Activated CD4-positive, CD25-positive, alpha-beta regulatory T cell treated with anti-CD3 and anti-CD28 coated beads, Interleukin-2, amount 50 U/mL, for 72 hours (primary cell): ENCODE measurements at places on chromosomes 5 and 9.

DNA sequence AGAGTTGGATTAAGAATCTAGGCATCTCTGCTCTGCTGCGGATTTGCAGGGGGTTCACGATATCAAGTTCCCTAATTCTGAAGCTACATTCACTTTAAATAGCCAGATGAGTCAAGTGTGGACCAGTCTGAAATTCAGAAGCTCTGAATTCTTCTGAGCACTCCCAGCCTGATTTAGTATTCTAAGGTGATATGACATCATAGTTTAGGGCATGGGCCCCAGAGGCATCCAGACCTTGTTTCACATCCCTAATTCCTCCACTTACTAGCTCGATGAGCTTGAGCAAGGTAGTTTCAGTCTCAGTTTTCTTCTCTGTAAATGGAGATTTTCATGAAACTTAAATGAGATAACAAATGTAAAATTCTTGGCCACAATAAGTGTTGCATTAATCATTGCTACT lies 65.2 kb downstream of the TMEM167A start:
- DNase-seq, result no peak

DNA sequence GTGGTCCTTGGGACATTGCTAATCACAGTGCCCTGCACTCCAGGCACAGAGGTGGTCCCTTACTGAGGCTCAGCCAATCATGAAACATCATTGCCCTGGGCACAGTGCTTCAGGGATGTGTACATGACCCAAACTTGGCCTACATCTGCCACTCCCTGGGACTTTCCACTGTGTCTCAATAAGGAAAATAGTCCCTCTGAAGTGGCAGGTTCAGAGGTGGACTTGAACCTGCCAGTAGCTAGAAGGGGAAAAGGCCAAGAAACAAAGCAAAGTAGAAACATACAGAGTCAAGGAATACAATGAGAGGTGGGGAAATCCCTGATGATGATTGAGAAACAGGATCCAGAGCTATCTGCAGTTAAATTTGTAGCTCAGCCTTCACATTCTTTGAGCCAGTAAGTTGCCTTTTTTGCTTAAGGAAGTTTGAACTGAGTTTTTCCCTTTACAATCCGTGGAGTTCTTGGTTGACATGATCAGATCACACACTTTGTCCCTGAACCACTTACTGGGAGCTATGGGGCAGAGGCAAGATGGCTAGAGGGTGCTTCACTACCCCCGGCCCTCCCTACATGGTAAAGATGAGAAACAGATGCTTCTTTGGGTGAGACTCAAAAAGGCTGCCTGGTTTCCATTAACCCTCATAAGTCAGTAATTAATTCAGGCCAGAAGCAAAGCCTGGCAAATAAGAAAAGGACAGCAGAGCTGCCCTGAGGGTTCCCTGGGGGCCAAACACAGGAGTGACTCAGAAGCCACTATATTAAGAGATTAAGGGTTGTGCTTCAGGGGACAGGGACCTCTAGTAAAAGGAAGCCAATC lies 57.6 kb downstream of the SH3TC2 start:
- DNase-seq, result no peak

DNA sequence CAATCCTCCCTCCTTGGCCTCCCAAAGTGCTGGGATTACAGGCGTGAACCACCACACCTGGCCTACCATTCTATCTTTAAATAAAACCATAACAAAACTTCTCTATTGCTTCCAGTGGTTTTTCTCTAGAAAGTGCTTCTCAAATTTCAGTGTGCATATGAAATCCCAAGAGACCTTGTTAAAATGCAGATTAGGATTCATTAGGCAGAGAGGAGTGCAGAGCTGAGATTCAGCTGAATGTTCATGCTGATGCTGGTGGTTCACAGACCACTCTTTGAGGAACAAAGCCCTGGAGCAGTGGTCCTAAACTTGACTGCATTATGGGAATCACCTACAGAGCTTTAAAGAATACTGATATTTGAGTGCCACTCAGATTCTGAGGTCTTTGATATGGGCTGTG lies 28.2 kb downstream of the CARD6 start:
- no peak for DNase-seq

- DNase-seq, result no peak
Measured at GRCh38 chr9:20023210-20023905, 234.5 kb upstream of the SLC24A2 start.

DNA sequence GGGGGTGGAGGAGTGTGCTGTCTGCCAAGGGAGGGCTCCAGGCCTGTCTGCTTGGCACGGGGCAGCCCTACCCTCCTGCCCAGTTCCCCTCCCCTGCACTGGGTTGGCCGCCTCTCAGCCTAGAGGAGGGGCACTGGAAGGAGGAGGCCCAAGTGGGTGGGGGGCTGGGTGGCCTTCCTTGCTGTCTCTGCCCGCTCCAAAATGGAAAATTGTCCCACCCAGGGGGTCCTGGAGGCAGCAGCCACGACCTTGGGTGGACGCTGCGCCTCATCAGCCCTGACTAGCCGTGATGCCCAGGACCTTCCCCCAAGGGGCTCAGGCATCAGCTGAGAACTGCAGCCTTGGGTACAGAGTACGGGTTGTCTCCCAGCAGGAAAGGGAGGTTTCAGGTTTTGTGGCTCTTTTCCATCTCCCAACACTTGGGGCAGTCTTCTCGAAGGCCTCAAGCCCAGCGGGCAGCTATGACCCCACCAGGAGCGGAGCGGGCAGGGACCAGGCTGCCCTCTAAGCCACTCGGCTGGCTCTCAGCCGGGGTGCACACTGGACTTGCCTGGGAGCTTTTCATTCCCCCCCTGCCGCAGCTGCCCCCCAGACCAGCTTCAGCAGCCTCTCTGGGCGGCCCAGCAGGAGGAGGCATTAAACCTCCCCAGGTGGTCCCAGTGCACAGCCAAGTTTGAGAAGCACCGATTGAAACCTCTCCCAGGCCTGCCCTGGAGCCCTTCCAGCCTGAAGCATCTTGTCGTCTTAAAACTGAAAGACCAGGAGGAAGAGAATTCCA lies 20.6 kb downstream of the NTNG2 start:
- no peak for DNase-seq
